AG09309 (cell line): ENCODE measurements at places on chromosomes 6 and 20.

GRCh38 chr6:136599329-136600011 lies 49.2 kb upstream of the MAP7 start:
- no peak for DNase-seq

- DNase-seq: no peak
Measured at GRCh38 chr20:49983848-49984408, 1.1 kb downstream of the SNAI1 start.

- no peak for DNase-seq
Measured at GRCh38 chr6:74585753-74586152, 620.1 kb downstream of the COL12A1 start.

GRCh38 chr20:6017467-6017866 lies 36.4 kb downstream of the LRRN4 start:
- DNase-seq: no peak

DNA sequence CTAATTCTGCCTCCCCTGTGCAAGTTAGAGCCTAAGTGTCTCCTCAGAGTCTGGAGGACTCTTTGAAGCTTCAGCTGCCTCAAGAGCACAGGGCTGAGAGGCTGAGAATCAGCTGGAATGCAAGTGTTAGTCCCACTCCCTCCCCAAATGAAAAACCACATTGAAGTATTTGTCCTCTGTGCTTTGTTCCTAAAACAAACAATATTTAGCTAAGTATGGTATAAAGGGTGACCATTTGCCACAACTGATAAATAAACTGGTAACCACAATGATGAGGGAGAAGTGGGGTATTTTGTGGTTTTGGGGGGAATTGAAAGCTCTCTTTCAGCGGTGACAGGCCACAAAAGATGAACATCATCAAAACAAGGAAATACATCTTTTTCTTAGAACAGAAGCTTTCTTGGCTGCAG lies 91.7 kb upstream of the HDDC2 start:
- no peak for DNase-seq

- DNase-seq: no peak
Measured at GRCh38 chr6:41040101-41040939, 1.3 kb upstream of the UNC5CL start.
